ENCODE measurements at places on chromosomes 1 and 21.

DNA sequence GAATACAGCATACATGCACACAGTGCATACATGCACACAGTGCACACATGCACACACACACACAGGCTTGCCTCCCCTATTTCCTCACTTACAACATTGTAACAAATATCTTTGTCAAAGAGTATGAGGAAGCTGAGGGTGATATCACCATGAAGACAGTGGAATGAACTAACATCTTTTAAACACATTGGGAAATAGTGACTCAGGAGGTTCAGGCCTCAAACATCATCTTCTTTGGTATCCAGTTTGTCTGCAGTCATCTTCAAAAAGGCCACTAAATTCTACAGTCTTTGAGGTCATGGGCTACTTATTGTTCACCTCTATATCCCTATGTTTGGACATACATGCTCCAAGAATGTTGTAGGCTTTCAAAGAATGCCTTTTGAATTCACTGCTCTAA is 2.1 kb upstream of the LCE2B start:
- no peak for DNase-seq

GRCh38 chr21:43992121-43992520 is 20.0 kb upstream of the TRAPPC10 start:
- no peak for DNase-seq

- DNase-seq, result no peak
These were observed 943 bp downstream of the SEMA6C start for GRCh38 chr1:151145304-151146071.

GRCh38 chr1:37673920-37674319 is 18.4 kb upstream of the CDCA8 start:
- peak; percentile 87 for DNase-seq

DNA sequence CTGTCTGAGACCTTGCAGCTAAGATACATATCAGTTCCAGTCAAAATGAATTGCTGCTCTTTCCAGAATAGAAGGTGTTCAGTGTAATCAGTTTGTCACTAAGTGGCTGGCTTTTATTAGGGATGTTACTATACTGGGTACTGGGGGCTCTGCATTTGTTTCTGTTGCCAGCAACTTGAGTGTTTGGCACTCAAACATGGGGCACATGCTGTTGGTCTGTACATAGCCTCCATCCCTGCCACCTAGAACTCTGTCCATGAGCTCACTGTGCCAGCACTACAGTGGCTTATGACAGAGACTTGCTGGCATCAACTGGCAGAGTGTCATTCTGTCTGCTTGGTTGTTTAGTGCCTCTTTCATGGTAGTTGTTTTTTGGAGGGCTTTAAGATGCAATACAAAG is 45.1 kb downstream of the RGSL1 start:
- no peak for DNase-seq

- DNase-seq, result no peak
These were observed 49.8 kb downstream of the EPHB2 start for GRCh38 chr1:22760455-22760854.

DNA sequence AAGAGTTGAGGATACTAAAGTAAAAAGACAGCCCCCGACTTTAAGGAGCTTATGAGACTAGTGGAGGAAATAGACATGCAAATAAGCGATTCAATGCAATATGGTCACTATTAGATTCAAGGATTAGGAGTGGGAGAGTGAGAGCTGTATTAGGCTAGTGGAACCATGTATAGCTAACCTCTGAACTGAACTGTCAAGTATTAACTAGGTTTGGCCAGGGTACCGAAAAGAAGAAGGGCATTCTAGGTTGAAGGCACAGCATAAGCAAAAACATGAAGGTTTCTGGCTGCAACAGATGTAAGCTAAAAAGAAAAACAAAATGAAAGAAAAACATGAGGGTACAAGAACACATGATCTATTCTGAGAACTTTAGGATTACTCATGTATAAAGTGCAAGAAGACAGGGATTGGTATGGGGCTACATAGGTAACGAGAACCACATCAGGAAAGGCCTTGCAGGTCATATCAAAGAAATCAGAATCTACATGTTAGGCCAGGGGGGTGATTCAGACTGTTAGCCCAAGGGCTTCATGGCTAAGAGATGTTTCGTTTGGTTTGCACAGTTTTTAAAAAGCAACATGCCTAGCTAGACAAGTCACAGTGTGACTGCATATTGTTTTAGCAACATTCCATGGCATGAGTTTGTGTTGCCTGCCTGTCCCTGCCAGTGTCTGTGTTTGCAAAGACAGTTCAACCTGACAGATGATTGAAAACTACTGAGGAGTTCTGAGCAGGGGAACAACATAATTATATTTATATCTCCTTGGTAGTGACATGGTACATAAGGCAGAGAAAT is 54.4 kb upstream of the HAO2 start:
- DNase-seq, result no peak

- no peak for DNase-seq
These were observed 69.1 kb downstream of the MTR start for GRCh38 chr1:236864211-236864610.

DNA sequence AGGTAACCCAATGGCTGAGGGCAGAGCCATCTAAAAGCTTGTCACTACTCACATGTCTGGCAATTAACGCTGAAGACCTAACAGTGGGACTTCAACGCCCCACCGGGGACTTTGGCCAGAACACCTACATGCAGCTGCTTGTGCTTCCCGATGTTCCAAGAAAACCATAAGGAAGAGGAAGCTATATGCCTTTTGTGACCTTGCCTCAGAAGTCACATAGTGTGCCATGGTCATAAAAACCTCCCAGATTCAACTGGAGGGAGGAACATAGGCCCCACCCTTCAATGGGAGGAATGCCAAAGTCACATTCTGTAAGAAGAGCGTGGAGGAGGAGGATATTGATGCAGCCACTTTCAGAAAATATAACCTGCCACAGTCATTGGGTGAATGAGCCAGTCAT is 147.8 kb upstream of the MAGI3 start:
- no peak for DNase-seq

DNA sequence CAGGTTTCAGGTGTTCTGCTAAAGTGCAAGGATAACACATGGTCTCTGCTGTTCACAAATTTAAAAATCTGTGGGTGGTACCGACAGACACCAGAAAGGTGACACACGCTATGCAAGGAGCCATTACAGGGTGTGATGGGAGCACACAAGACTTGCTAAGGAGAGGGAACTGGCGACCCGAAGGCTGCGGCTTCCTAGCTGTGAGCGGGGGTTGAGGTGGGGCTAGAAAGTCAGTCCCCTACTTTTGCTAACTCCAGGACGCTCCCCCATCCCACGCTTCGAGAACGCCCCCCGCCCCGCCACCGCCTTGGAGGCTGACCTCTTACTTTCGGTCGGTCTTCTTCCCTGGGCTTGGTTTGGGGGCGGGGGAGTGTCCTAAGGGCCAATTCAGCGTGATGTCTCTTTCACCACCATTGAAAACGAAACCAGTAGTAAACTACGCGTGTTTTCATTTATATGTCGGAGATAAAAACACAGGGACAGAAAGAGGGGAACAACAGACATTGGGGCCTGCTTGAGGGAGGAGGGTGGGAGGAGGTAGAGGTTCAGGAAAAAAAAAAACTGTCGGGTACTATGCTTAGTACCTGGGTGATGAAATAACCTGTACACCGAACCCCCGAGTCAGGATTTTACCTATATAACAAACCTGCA is 1.1 kb downstream of the CKS1B start:
- peak; percentile 49 for DNase-seq

DNA sequence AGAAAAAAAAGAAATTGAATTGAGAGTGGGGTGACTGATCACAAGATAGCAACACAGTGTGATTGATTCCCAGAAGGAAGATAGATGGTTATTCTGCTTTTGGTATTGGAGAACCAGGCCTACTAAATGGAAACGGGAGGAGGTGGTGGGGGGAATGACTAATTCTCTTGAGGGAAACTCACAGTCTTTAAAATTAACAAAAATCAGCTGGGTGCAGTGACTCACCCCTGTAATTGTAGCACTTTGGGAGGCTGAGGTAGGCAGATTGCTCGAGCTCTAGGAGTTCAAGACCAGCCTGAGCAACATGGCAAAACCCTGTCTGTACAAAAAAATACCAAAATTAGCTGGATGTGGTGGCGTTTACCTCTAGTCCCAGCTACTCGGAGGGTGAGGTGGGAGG is 134.6 kb upstream of the PDE4B start:
- no peak for DNase-seq

DNA sequence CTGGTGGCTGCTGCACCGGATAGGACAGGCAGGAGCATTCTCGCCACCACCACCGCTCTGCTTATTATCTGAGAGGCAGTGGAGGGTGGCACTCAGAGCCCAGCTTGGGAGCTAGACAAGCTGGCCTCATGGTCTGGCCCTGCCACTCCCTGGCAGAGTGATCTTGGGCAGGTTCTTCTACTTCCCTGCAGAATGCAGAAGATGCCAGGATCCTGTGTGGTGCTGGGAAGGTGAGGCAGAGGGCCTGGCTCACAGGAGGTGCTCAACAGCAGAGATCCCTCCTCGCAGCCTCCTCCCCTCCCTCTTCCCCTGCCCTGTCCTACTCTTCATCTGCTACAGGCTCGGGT is 60.4 kb downstream of the ARHGEF10L start:
- DNase-seq, result no peak

All from SW480 (cell line).